ENCODE measurements at places on chromosomes 4 and X. TPM values are rescaled to one million over a fixed set of nuclear protein-coding genes. Genes with fewer than 3 reads are reported as not detected.

Gene PFKFB1
- total RNA-seq, result 18.7 TPM

Gene SOD3
- 131 TPM for total RNA-seq

Gene SERPINA7
- total RNA-seq, result not detected

Gene MMRN1
- 83.2 TPM for total RNA-seq

Gene GPR82
- total RNA-seq, result 0.44 TPM

Gene TCEAL7
- 10.8 TPM for total RNA-seq

Gene NUDT6
- 8.2 TPM for total RNA-seq

Gene NLGN3
- under 0.01 TPM for total RNA-seq

Gene VCX
- total RNA-seq, result not detected

Gene PCDH11X
- not detected for total RNA-seq

Gene IL13RA1
- total RNA-seq, result 80.8 TPM

Gene CTAG1A
- not detected for total RNA-seq

DNA sequence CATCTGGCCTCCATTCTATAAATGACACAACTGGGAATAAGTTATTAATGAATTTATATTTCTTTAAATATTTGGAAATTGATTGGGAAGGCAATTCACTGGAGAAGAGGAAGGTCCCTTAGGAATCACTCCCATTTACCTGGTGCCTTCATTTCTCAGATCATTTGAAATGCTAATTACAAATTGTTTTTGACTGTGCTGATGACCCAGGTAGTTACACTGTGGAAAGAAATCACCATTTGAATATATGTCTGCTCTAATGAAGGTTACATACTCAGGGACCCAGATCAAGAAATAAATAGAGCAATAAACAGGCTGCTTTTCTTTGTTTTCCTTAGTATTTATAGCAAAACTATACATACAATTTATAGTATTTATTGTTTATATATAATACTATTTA, 1759.1 kb downstream of the ARAP2 start:
- no peak for DNase-seq
- H3K4me3 ChIP-seq, result no peak overlapping the region
- H3K27me3 ChIP-seq, result no peaks in the 10 kb centered on the region

DNA sequence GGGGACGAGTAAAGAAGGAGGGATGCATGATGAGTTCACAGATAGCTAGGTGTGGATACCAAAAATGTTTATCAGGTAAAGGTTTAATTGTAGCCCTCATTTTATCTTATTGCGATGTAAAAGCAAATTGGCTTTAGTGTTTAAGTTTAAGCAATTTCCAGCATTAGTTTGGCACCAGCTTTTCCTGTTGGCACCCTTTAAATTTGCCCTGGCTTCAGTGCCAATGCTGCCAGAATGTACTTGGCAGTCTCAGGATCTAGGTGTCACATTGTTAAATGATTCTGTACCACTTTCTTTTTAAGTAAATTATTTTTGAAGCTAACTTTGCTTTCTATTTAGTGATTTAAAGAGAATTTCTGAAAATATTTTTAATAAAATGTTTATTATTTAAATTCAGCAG, 681.8 kb downstream of the PCDH18 start:
- H3K4me1 ChIP-seq, result no peaks in the 10 kb centered on the region
- no peaks in the 10 kb centered on the region for H3K27me3 ChIP-seq
- DNase-seq, result no peak

GRCh38 chr4:188218392-188218791, 79.2 kb downstream of the TRIML1 start:
- DNase-seq, result no peak
- H3K4me1 ChIP-seq, result no peaks in the 10 kb centered on the region
- H3K36me3 ChIP-seq, result no peaks in the 10 kb centered on the region
- H3K27me3 ChIP-seq, result no peaks in the 10 kb centered on the region
- H3K4me3 ChIP-seq, result no peak overlapping the region
- no peak overlapping the region for H3K27ac ChIP-seq

GRCh38 chr4:24108567-24108966, 218.7 kb upstream of the PPARGC1A start:
- no peak for DNase-seq
- H3K36me3 ChIP-seq, result no peaks in the 10 kb centered on the region
- no peaks in the 10 kb centered on the region for H3K27me3 ChIP-seq

GRCh38 chr4:71026086-71026485, 32.6 kb downstream of the DCK start:
- H3K4me3 ChIP-seq, result no peak overlapping the region
- H3K4me1 ChIP-seq, result no peaks in the 10 kb centered on the region
- no peaks in the 10 kb centered on the region for H3K36me3 ChIP-seq
- DNase-seq, result no peak
- H3K27ac ChIP-seq, result no peak overlapping the region
- H3K27me3 ChIP-seq, result no peaks in the 10 kb centered on the region

GRCh38 chr4:153639833-153640802, 44.0 kb upstream of the TLR2 start:
- no peak overlapping the region for H3K4me3 ChIP-seq
- no peaks in the 10 kb centered on the region for H3K36me3 ChIP-seq
- no peaks in the 10 kb centered on the region for H3K27me3 ChIP-seq
- no peak overlapping the region for H3K27ac ChIP-seq
- no peaks in the 10 kb centered on the region for H3K4me1 ChIP-seq

DNA sequence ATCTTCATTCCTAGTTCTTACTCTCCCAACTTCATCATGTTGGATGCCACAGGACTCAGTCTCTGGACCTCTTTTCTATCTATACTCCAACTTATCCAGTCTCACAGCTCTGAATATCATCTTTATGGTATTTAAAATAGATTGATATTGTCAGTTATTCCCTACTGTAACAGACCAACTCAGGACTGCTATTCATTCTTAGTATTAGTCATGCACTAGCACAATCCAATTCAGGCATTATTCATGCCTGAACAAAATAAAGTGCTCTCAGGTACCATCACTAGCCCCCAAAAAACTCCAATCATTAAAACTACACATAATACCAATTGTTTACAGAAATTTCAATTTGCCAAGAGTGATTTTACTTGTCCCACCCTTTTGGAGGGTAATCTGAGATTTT, 37.7 kb downstream of the FRYL start:
- no peak overlapping the region for H3K4me3 ChIP-seq
- H3K27me3 ChIP-seq, result no peaks in the 10 kb centered on the region
- DNase-seq, result no peak

GRCh38 chr4:1959104-1959384, 49.7 kb downstream of the NELFA start:
- peaks cover 6% of the 10 kb centered on the region for H3K36me3 ChIP-seq
- no peak for DNase-seq
- H3K27me3 ChIP-seq, result no peaks in the 10 kb centered on the region

DNA sequence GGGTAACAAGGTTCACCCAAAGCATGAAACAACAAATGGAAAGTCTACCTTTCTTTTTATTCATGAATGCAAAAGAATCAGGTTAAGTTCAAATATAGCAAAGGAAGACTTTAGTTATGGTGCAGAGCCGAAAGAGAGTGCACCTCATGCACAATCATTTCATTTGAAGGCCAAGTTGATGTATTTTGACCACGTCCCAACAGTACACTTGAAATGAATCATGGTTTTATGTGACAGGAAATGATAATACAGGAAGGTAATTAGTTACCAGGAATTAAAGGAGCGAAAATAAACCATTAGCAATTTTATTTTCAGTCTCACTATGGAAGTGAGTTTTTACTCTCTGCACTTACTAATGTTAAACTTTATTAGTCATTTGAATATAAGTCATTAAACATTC, 281.2 kb upstream of the DIAPH2 start:
- no peaks in the 10 kb centered on the region for H3K36me3 ChIP-seq
- H3K27ac ChIP-seq, result no peak overlapping the region

- no peaks in the 10 kb centered on the region for H3K4me1 ChIP-seq
- H3K4me3 ChIP-seq, result no peak overlapping the region
- DNase-seq, result no peak
- no peaks in the 10 kb centered on the region for H3K27me3 ChIP-seq
Observed at GRCh38 chr4:40307627-40308497, 27.3 kb upstream of the CHRNA9 start.

DNA sequence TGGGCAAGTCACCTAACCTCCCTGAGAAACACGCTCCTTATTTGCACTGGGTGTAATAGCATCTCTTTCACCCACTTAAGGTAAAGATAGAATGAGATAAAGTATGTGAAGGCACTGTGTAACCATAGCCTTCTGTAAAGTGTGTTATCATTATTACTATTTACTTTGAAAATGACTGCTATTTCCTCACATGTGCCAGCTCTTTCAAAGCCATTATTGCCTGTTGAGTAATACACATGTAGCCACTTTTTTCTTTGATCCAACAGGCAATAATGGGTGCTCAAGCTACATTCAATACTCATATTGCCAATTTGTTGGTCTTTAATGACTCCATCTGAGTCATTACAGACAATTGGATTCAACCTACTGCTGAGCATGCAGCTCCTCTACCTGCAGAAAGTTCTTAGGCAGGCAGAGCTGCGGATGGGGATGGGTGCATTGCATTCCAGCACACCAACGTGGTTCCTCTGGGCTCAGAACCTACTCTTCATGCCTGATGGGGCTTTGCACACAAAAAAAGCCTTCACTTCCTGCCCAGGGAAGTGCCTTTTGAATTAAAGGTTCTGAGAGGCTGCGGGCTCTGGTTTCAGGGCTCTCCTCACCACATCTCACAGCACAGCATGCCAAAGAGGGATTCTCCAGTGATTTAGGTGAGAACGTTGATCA, 9.7 kb downstream of the PTCHD1 start:
- no peak overlapping the region for H3K4me3 ChIP-seq
- H3K27me3 ChIP-seq, result no peaks in the 10 kb centered on the region
- no peaks in the 10 kb centered on the region for H3K36me3 ChIP-seq
- no peak for DNase-seq
- no peak overlapping the region for H3K27ac ChIP-seq

GRCh38 chrX:16786791-16787735, 797 bp downstream of the TXLNG start:
- peak overlapping the region; percentile 95 for H3K27ac ChIP-seq
- H3K27me3 ChIP-seq, result no peaks in the 10 kb centered on the region
- no peaks in the 10 kb centered on the region for H3K36me3 ChIP-seq

GRCh38 chrX:148361641-148362040, 138.8 kb upstream of the AFF2 start:
- no peaks in the 10 kb centered on the region for H3K36me3 ChIP-seq
- H3K27ac ChIP-seq, result no peak overlapping the region
- no peaks in the 10 kb centered on the region for H3K27me3 ChIP-seq
- no peak for DNase-seq

DNA sequence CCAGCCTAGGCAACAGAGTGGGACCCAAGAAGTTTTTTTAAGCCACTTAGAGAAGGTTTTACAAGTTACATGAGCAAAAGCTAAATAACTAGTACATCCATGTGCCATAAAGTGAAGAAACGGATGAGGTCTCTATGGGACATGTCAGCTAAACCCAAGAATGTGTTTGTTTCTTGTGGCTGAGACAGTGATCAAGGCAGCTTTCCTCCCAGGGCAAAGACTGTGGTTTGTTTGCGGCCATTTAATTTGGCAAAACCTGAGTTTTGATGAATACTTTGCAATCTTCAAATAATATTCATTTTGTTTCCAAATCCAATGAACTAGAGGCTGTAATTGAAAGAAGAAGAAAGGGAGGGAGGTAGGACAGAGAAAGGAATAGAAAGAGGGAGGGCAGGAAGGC, 44.9 kb upstream of the SLC2A9 start:
- H3K27me3 ChIP-seq, result no peaks in the 10 kb centered on the region
- no peak overlapping the region for H3K4me3 ChIP-seq
- DNase-seq, result no peak
- H3K36me3 ChIP-seq, result no peaks in the 10 kb centered on the region
- H3K4me1 ChIP-seq, result no peaks in the 10 kb centered on the region

DNA sequence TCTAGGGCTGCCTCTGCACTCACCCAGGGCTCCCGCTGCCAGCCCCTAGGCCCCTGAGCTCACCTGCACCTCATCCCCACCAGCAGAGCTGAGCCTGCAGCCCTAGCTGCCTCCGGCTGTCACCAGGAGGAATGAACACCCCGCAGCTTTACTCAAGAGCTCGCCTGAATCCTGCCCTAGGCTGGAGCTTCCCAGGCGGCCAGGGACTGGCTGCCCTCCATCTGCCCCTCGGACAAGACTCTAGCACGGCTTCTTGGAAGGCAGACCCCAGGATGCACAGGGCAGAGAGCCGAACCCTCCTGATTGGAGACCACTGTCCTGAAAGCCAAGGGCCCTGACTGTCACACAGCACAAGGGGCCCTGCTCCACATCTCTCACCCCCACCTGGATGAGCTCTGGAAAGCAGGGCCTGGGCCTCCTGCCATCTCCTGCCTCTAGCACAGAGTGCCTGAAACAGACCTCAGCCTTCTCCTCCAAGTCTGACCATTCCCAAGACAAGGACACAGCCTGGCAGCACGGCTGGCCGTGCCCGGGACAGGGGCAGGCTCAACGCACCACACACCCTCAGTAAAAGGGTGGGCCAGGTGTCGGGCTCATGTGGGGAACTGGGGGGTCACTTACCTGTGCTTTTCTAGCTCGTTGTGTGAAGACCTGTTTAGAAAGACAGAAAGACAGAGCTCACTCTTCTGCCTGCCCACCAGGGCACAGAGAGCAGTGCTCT, 4.4 kb downstream of the MXD4 start:
- H3K27me3 ChIP-seq, result no peaks in the 10 kb centered on the region
- H3K36me3 ChIP-seq, result no peaks in the 10 kb centered on the region
- H3K4me3 ChIP-seq, result peak overlapping the region; percentile 27
- DNase-seq, result peak; percentile 17
- H3K27ac ChIP-seq, result peak overlapping the region; percentile 96

GRCh38 chr4:99763635-99764101, 53.0 kb upstream of the DAPP1 start:
- H3K4me1 ChIP-seq, result no peaks in the 10 kb centered on the region
- no peaks in the 10 kb centered on the region for H3K27me3 ChIP-seq
- no peak for DNase-seq
- no peak overlapping the region for H3K4me3 ChIP-seq

- H3K36me3 ChIP-seq, result no peaks in the 10 kb centered on the region
- no peak overlapping the region for H3K27ac ChIP-seq
- DNase-seq, result peak; percentile 68
- H3K4me1 ChIP-seq, result no peaks in the 10 kb centered on the region
- peak overlapping the region; percentile 97 for H3K4me3 ChIP-seq
- no peaks in the 10 kb centered on the region for H3K27me3 ChIP-seq
Observed at GRCh38 chr4:77072195-77072753, 3.5 kb downstream of the CCNI start.

DNA sequence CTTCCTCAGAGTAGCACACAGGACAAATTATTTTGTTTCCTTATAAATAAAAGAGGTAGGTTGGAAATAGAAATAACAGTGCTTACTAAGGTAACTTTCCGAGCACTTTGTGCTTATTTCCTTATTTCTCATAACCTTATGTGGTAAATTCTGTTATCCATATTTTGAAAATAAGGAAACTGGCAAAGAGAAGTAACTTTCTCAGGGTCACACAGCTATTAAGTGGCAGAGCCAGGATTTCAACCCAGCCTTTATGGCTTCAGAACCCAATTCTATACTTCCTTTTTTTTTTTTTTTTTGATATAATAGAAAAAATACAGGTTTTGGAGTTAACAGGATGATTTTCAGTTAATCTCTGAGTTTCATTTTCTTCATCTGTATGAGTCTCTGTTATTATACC, 3.3 kb downstream of the UTP3 start:
- H3K27ac ChIP-seq, result no peak overlapping the region
- no peaks in the 10 kb centered on the region for H3K4me1 ChIP-seq
- H3K36me3 ChIP-seq, result no peaks in the 10 kb centered on the region
- no peak for DNase-seq
- H3K27me3 ChIP-seq, result no peaks in the 10 kb centered on the region
- H3K4me3 ChIP-seq, result no peak overlapping the region
